NCI-H1930 (cell line): ENCODE measurements at places on chromosomes 5 and 9.

GRCh38 chr9:134396258-134396742, 70.0 kb downstream of the RXRA start:
- DNase-seq, result no peak

GRCh38 chr5:66860199-66860975, 264.2 kb downstream of the MAST4 start:
- DNase-seq, result no peak

DNA sequence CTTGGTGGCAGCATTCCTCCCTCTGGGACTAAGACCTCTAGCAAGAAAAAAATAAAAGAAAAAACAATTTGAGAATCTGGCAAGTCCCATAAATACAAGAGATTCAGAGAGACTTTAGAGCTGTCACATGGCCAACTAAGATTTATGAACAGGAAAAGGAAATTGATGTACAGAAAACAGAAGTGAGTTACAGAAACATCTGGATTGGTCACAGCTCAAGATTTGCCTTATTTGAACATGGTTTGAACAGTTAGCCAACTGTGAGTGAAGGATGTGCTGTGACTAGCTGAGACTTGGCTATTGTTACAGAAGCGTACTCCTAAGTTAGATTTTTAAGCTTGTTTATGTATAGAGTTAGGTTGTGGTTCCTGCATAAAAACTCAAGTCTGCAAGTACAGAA, 340.2 kb downstream of the SLCO4C1 start:
- no peak for DNase-seq

DNA sequence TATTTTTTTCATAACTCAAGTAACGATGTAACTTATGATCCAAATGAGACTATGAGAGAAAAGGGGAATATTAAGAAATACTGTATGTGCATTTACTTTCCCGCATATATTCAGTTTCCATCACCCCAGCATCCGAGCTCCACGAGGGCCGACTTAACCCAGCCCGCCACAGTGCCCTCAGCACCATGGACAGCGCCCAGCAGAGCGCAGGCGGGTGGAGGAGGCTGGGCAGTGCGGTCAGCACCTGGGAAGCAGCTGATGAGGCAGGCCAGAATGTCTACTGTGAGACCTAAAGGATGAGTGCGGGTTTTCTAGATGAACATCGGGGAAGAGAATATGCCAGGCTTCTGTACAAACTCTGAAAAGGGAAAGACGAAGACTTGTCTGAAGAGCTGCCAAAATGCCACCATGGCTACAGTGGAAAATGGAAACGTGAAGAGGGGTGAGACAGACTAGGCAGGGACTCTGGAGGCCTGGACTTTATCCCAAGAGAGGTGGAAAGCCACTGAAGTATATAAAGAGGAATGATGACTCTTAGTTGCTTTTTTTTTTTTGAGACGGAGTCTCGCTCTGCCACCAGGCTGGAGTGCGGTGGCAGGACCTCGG, 34.5 kb upstream of the MED27 start:
- no peak for DNase-seq

DNA sequence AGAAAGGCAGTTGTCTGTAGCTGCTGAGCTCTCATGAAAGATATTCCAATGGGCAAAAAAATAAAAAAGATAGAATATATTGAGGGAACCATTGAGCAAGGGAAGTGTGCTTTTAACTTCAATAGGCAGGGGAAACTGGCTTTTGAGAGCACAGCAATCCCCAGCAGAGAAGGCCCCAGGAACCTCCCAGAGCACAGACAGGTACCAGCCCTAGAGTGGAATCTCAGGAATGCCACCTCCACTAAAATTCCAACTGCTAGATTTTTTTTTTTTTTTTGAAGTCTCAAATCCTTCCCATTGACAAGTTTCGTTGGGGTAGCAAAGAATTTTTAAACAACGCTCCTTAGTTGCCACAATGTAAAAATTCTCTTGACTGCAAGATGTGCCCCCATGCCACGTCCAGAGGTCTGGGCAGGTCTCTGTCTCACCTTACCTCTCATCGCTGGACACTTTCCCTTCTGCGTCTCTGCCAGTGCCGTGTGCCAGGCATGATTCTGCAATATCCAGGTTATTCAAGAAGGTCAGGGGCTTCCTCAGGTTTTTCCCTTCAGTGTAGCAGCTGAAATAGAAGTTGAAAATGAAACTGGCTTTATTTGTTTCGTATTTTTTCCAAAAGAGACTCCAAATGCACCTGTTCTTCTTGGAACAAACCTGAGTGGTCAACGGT, 64.2 kb upstream of the IRX1 start:
- no peak for DNase-seq

- DNase-seq, result no peak
Observed at GRCh38 chr5:174997688-174998087, 273.3 kb downstream of the MSX2 start.

DNA sequence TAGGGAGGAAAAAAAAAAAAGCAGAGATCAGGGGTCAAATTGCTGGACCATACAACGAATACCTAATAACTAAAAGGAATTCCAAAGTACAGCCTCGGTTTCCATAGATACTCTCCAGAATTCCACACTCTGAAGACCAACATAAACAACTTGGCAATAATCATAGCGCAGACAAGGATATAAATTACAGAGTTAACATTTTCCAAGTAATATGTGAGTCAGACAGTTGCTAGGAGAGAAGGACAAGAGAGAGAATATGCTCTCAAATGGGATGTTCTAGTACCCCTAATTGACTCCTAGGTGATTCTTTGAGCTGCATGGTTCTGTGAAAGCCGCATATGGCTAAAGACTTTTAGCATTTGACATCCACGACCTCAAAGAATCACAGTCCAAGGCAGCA, 165.2 kb downstream of the FRMD3 start:
- no peak for DNase-seq

- DNase-seq, result no peak
Observed at GRCh38 chr5:2992806-2993205, 241.3 kb upstream of the IRX2 start.

GRCh38 chr5:130773813-130774212, 391.2 kb downstream of the HINT1 start:
- no peak for DNase-seq
